MV-4-11 (cell line): ENCODE measurements at places on chromosomes 1 and 21.

GRCh38 chr21:22791986-22792560, 1793.9 kb downstream of the NCAM2 start:
- DNase-seq: peak; percentile 8

DNA sequence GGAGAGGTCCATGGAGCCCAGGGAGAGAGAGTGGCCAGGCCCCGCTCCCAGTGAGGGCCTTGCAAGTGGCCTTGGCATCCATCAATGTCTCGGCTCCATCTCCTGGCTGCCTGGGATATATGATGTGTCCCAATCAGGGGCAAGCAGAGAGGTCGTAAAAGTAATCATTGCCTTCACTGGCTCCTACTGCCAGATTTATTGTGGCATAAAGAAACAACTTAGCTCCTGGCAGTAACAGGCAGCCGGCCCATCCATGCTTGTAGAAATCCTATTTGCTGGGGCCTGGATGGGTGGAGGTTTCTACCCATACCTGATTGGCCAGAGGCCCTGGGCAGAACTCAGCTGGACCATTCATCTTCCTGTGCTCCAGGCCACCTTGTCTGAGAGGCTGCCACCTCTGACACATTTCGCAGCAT, 272.6 kb downstream of the MATN1 start:
- DNase-seq: no peak

DNA sequence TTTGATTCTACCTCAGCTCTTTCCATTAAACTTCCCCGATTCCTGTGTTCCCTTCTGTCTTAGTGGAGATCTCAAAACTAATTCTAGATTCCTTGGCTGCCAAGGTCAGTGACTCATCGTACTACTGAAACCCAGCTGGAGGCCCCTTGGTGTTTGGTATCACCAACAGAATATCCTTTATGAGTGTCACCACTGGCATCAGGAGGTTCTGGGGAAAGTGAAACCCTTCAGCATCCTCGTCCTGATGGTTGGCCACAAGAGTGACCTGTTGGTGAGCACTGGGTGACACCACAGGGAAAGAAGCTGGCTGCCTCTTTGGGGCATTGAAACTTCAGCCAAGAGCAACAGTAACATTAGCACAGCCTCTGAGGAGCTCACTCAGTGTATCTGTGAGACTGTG, 9.6 kb downstream of the RAB42 start:
- DNase-seq: peak; percentile 40

- DNase-seq: peak; percentile 72
Measured at GRCh38 chr1:21337928-21338572, 47.8 kb upstream of the ECE1 start.

- no peak for DNase-seq
Measured at GRCh38 chr21:44612029-44612486, at the start of gene KRTAP10-8. Gene KRTAP10-8 (plus strand): TSS chr21:44612079. CDS start chr21:44612101, 22 bp downstream.

GRCh38 chr1:57506941-57507340, 83.1 kb upstream of the DAB1 start:
- DNase-seq: no peak

DNA sequence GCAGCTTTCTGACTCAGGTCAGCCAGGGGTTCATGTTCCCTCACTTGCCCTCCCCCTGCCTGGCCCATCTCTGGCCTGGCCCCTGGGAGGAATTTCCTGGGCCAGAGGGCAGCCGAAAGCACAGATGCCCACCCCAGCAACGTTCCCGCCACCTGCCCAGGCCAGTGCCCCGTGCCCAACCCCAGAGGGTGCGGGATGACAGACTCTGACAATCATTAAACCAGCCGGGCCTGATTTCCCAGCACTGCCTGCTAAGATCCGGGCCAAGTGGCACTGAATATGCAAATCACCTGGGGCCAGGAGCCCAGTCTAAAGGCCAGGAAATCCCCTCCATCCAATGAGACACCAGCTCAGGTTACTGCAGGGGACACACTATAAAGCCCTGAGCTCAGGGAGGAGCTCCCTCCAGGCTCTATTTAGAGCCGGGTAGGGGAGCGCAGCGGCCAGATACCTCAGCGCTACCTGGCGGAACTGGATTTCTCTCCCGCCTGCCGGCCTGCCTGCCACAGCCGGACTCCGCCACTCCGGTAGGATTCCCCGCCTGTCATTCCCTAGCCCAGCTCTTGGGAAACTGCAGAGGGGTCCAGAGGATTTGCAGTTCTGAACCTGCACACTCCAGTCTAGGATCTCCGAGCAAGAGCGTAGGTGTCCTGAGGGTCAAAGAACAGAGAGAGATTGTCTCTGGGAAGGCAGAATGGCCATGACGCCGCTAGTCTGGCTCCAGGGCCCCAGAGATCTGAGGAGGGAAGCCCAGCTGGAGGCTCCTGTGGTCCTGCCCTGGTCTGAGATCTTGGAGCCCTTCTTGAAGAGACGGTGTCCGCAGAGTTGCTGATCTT, at the start of gene ELF3:
TSS of gene ELF3 (plus strand) at position 408 of the 836 bp plus-strand sequence. CDS start 550 bp downstream, outside the sequence.
- no peak for DNase-seq

DNA sequence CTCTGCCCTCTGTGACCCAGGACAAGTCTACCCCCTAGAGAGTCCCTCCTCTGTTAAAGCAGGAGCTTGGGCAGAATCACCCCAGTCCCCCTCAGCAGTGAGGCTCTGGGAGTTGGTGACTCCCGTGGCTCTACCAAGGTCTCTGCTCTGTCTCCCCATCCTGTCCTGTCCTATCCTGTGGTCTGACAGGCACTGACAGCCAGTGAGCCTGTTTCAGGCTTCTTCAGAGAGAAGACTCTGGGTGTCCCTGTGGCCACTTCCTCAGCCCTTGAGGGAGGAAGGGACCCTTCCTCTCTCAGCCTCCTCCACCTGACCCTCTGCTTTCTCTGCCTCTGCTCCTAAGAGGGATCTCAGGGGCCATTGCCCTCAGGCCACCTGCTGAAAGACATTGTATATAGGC, 148.7 kb downstream of the FCRL5 start:
- DNase-seq: peak; percentile 63

GRCh38 chr1:108560874-108561459, 1.1 kb downstream of the EEIG2 start:
- DNase-seq: peak; percentile 65

DNA sequence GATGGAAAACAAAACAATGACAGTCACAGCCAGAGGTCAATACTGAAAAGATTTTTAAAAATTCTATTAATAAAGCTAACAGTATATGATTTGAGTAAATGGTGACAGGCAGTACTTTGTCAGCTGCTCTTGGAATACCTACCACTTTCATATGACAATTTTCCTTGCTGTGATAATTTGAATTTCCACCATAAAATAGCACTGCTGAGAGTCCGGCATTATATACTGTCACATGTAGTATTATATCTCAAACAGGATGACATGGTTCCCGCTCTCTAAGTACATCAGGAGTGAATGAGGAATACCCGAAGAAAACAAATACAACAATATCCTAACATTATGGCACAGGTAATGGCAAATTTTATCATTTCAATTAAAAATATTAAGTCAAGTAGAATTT, 146.8 kb upstream of the TMPRSS15 start:
- DNase-seq: no peak
